ENCODE measurements at places on chromosomes 12 and 14.

DNA sequence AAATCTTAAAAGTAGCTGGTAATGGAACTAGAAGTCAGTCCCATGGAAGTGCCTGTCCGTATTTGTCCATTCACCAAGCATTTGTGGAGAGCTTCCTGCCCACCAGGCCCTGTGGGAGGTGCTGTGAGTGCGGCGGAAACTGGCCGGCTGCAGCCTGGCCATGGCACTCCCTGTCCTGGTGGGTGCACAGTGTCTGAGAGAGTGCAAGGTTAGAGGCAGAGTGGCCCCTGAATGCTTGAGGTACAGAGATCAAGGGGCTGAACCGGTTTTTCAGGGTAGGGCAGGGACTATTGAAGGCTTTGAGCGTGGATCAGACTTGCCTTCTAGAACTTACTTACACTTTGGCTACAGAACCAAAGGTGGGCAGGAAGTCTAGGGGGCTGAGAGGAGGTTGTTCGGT is 92.9 kb downstream of the ESR2 start:
- no peak for DNase-seq

DNA sequence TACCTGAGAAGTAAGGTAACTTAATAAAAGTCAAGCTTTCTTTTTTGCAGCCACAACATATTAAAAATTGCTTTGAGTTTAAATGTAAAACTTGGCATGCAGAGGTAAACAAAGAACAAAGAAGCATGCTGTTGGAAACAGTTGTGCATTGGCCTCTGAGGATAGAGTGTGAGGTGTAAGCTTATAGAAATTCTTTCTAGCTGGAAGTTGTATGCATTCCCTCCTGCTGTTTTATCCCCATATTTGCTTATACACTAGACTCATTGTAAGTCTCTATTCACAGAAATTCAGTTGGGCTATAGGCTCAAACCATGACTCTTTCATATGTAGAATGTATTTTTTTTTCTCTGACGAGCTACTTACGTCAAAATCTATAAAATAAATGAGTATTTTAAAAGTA is 316.3 kb downstream of the SLC6A15 start:
- peak; percentile 9 for DNase-seq

DNA sequence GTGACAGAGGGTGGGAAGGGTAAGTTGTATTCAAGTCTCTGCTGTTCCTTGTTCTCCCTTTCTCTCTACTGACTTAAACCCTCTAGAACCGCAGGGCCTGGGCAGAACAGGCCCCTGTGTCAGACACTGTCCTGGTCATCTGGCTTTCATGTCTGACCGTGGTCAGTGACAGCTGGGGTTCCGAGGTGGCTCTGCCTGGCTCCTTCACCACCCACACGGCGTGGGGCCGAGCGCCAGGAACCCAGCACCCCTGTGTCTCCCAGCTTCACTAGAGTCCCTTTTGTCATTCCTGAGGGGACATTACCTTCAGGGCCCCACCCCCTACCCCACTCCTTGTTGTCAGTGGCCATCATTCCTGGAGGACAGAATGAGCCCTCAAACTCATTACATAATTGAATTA is 168.9 kb downstream of the ADGRD1 start:
- DNase-seq, result no peak

DNA sequence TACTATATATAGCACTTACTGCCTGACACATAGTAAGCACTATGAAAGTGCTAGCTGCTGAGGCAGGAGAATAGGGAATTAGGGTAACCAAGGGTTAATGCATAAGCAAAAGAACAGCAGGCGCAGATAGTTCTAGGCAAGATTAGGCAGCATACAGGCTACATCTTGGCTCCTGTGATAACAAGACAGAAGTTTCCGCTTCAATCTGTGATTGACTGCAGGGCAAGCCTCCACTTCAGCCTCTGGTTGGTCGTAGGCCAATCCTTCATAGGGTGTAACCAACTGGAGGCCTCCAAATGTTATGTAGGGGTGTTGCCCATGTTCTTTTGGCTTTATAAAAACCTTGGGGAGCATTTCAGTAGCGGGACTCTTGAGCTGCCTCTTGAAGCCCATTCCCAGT is 46.9 kb downstream of the KLHL28 start:
- DNase-seq, result peak; percentile 64
